ENCODE measurements at places on chromosomes 3 and 15. TPM values are rescaled to one million over a fixed set of nuclear protein-coding genes. Genes with fewer than 3 reads are reported as not detected.

- DNase-seq, result no peak
Observed at GRCh38 chr3:140093742-140094141, 158.8 kb downstream of the CLSTN2 start.

DNA sequence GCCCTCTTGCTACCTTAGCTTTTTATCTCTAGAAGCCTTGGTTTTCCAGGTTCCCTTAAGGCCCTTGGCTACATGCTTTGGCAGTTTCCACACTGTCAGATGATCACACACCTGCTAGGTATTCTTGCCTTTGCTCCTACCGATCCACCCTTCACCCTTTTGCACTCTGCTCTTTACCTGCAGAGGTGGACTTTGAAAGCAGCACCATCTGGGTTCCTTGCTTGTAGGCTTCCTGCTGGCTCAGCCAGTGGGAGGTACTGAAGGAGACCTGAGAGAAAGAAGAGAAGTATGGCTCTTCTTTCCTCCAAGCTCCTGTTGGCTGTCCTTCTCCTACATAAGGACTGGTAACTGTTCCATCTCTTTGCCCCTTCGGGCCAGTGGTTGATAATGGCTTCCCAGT lies 7.3 kb upstream of the ZNF592 start:
- no peak for DNase-seq

DNA sequence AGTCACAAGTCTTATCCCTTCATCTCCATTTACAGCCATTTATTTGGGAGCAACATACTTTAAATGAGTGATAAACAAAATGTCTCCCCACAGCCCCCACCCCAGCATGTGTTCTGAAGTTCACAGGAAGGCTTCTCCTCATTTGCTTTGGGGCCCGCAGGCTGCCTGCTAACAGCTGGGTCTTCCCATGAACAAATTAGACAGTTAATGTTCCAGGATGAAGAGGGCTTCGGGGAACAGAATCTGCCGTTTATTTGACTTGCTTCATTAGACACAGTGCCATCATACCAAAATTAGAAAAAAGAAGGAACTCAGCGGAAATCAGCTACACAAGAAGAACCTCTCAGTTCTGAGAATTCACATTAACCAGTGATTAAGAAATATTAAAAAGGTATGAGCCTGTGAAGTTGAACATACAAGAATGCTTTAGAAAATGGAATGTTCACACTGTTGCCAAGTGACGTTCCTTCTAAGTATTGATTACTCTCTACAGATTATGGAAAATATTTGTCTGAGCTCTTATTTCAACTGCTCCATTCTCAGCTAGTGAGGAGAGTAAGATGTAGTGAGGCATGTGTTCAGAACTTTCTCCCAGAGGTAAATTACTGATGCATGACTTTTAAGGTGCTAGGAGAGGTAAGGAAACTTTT lies 107.5 kb upstream of the THBS1 start:
- DNase-seq, result no peak

The KCNMB3 gene
- 1.7 TPM for total RNA-seq

The APPL1 gene
- total RNA-seq, result 30.9 TPM

The SLC35G2 gene
- total RNA-seq, result 0.17 TPM

GRCh38 chr3:53817211-53817610 lies 29.0 kb downstream of the CHDH start:
- no peak for DNase-seq

DNA sequence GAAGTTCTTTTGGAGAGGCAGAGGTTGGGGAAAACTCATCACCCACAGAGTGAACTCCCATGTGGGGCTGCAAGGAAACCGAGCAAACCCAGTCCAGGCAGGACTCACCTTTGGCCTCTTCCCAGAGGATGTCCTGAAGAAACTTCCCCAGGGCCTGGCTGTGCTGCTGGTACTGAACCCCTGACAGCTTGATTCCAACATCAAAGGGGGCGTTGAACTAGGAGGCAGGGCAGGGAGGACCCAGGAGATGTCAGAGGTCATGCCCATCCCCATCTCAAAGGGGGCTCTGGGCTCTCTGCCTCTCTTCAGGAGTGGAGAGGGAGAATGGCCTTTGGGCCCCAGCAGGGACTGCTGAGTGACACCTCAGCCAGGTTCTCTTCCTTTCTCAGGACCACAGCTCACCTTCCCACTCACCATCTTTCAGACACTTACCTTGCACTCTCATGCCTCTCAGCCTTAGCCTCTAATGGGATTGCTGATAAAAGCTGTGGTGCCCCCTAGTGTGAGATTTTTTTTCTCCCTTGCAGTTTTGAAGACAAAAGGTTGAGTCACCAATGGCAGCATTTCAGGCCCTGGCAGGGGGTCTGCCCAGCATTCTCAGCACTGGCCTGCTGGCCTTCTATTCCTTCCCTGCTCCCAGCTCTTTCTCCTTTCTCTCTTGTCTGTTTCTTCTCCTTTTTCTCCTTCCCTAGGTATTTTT lies 6.0 kb downstream of the GHRL start:
- DNase-seq, result no peak

GRCh38 chr3:172106989-172107388 lies 67.6 kb downstream of the FNDC3B start:
- peak; percentile 84 for DNase-seq

The MME gene
- total RNA-seq, result not detected

- no peak for DNase-seq
Observed at GRCh38 chr3:94928921-94929320, 866.1 kb downstream of the NSUN3 start.

DNA sequence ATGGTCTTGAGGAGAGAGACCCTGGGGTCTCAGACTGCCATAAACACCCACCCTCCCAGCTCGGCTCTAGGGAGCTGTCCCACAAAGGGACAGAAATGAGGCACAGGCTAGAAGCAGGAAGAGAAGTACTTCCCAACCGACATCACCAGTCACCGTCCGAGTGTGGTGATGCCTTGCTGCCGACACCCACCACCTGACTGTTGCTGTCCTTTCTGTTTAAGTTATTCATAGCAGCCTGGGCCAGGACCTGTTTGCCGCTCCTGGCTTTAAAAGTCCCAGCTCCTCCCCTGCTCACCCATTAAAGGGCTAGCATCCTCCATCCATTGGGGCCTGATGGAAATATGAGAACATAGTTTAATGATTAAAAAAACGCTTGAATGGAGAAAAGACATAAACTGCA lies 13.2 kb upstream of the SPG11 start:
- peak; percentile 22 for DNase-seq

The SLC6A20 gene
- not detected for total RNA-seq

The KBTBD12 gene
- total RNA-seq, result not detected

The TMCO5A gene
- not detected for total RNA-seq

The NR2E3 gene
- not detected for total RNA-seq

GRCh38 chr15:23686466-23687142 lies 501 bp downstream of the NDN start:
- no peak for DNase-seq

GRCh38 chr3:25820816-25821486 lies 31.1 kb downstream of the OXSM start:
- no peak for DNase-seq

DNA sequence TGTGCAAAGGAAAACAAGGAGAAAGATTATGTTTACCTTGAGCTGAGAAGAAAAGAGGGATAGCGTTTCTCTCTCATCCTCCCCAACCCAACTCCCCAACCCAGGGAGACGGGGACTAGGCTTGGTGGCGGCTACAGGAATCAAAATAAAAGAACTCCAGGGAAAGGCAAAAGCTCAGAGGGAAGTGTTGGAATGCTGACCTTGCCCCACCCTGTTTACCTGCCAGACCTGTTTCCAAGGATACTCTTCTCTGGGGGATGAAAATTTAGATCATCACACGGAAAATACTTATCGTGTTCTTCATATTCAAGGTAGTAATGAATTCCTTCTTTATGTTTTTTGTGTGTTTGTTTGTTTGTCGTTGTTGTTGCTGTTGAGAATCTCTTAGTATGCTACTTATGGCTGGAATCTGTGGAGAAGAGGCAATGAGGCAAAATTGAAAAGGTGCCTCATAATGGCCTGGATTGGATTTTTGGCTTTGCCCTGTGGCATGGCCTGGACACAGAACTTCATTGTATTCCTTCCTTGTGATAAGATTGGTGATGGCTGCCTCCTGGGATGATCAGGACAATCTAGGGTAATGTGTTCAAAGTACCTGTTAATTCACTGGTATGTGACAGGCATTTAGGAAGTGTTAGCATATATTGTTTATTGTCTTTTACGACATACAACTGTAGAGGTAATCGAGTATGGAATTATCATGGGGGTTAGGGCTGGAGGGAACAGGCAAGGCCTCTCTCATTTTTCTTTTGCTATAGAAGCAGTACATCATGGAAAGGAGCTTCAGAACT lies 11.1 kb upstream of the TPRG1 start:
- DNase-seq, result no peak

The WDR76 gene
- total RNA-seq, result 17.2 TPM

DNA sequence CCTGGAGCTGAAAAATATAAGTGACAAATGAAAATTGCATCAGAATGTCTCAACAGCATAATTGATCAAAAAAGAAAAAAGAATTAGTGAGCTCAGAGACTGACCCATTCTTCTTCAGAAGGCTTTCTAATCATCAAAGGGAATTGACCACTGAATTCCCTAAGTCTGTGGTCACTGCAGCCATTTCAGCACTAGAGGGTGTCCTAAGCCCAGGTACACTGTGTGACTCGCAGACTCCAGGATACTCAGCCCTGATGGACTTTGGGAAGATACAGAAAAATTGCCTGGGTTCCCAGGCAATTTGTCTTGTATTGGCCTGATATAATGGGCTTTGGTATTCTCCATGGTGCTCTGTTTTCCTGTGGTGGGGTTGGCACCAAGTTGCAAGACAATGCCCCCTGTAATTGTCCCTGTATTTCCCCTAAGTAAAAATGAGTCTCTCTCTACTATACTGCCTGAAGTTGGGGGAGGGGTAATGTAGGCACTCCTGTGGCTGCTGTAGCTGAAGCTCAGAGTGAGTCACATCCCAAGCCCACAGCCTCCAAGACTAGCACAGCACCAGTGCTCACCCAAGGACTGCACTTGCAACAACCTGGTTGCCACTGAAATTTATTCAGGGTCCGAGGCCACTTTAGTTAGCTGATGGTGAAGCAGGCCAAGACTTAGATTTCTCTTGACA lies 256.0 kb upstream of the STAC start:
- DNase-seq, result no peak

DNA sequence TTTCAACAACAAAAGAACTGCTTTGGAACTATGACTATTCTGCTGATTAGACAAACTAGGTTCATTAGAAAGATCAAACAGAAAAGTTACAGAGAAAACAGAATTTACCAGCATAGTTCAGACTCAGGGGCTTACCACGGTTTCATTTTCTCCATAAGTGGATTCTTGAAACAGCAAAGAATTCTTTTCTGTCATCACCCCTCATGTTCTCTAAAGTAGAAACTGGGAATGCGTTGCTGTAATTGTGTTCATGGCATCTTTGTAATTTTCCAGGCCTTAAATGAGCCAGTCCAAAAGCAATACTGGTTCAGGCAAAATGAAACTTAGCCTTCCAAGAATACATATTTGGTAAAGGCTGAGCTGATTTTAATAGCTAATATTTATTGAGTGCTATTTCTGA lies 287.8 kb downstream of the CHL1 start:
- no peak for DNase-seq

The P2RY13 gene
- total RNA-seq, result not detected

DNA sequence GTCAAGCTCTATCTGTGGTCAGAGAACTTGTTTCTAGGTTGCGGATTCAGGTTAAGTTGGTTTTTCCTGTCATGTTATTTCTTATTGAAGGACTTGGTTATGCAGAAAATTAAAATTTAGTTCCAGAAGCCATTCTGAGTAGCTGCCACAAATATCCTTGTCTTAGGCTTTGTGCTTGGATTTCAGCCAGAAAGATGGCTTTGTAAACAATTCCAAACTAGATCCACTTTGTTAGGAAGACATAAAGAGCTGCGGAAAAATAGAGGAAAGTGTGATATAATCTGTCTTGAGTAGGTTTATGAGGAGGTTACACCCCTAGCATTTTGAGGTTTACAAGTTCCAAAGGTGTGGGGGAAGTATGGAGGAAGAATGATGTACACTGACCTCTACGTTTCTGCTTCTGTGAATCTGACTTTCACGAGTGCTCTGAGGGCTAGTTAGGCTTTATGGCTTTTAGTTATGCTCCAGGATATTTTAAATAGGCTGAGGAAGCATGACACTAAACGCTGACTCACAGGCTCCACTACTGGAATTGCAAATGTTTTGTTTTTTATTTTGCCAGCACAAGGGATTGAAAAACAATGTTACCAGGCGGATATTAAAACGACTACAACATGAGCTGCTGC lies 46.3 kb upstream of the UTS2B start:
- no peak for DNase-seq

The COL7A1 gene
- total RNA-seq, result 1.9 TPM

- no peak for DNase-seq
Observed at GRCh38 chr3:40229386-40229785, 80.1 kb upstream of the EIF1B start.

The RLBP1 gene
- not detected for total RNA-seq
